ENCODE measurements at places on chromosomes 2 and 18. TPM values are rescaled to one million over a fixed set of nuclear protein-coding genes. Genes with fewer than 3 reads are reported as not detected.
A peak's percentile ranks its signal among the peaks of the same experiment; 100 is the strongest.

The PPP3R1 gene
- 14.1 TPM for polyA plus RNA-seq

- no peak overlapping the region for H3K27ac ChIP-seq
- no peaks in the 10 kb centered on the region for H3K36me3 ChIP-seq
- H3K4me3 ChIP-seq: no peak overlapping the region
- no peak for DNase-seq
- peaks cover 5% of the 10 kb centered on the region for H3K4me1 ChIP-seq
These were observed 13.2 kb downstream of the MEMO1 start for GRCh38 chr2:31997653-31998052.

DNA sequence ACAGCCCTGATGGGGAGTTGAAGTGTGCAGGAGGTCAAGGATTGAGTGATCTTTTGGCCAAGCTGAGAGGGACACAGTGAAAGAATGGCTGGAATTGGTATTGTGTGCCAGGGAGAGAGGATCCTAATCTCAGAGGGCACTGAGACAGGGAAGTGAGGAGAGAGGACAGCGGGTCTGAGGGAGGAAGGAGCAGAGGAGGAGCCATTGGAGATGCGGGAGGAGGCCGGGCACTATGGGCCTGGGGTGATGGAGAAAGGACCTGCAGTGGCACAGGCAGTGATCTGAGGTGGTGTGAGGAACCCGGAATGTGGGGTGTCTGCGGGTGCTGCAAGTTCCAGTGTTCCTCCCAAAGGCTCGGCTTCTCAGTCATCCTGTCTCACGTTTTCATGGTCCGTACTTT lies 26.8 kb downstream of the RNF144A start:
- H3K4me1 ChIP-seq: no peaks in the 10 kb centered on the region
- no peak for DNase-seq
- no peak overlapping the region for H3K27ac ChIP-seq
- no peak overlapping the region for H3K4me3 ChIP-seq

GRCh38 chr2:15980605-15981098 lies 40.3 kb downstream of the MYCN start:
- no peak overlapping the region for H3K27ac ChIP-seq
- H3K36me3 ChIP-seq: no peaks in the 10 kb centered on the region
- no peak for DNase-seq

GRCh38 chr2:71700041-71700657 lies 246.8 kb downstream of the DYSF start:
- no peaks in the 10 kb centered on the region for H3K27me3 ChIP-seq
- H3K4me3 ChIP-seq: no peak overlapping the region
- no peak overlapping the region for H3K27ac ChIP-seq

DNA sequence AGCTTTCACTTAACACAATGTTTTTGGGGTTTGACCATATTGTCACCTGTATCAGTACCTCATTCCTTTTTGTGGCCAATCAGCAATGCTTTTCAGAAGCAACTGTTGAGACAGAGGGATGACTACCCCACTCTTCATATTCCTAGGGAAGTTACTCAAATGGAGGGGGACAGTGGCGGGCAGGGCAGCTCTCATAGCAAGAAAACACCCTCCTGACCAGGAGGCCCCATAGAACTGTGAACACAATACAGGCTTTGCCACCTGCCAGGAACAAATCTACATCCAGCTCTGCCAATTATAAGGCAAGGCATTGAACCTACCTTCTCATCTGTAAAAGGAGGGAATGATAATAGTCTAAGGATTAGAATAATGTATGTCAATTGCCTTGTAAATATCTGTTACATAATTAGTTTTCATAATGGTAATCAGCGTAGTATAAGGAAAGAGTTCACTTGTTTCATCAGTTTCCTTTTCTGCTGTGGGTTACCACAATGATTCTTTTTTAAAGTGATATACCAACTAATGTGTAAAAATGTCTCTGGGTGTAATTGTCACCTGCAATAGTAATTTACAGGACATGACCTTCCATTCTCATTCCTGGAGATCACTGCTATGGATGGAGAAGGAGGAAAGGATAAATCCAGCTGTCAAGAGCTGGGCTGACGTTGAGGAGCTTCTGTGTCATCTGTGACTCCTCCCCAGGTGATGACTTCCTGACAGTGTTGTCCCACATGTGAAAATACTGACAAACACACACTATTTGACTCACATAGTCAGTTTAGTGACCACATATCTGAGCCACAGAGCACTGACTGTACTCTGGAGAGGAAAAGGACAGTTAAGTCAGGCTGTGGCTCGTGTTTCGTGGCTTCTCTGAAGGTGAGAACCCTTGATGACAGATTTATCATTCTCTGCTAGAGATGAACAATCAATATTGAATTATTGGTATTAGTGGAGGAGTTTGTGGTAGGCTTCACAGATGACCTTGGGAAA lies 13.5 kb downstream of the ALPK2 start:
- H3K36me3 ChIP-seq: no peaks in the 10 kb centered on the region
- H3K27ac ChIP-seq: peak overlapping the region; percentile 26
- no peak for DNase-seq
- H3K4me1 ChIP-seq: no peaks in the 10 kb centered on the region
- no peaks in the 10 kb centered on the region for H3K27me3 ChIP-seq
